ENCODE measurements at places on chromosomes 1 and 21.

GRCh38 chr1:244337839-244338238 is 113.9 kb downstream of the ADSS2 start:
- H3K4me3 ChIP-seq = no peak overlapping the region
- no peaks in the 10 kb centered on the region for H3K36me3 ChIP-seq
- DNase-seq = no peak
- H3K27me3 ChIP-seq = no peaks in the 10 kb centered on the region
- no peaks in the 10 kb centered on the region for H3K4me1 ChIP-seq

DNA sequence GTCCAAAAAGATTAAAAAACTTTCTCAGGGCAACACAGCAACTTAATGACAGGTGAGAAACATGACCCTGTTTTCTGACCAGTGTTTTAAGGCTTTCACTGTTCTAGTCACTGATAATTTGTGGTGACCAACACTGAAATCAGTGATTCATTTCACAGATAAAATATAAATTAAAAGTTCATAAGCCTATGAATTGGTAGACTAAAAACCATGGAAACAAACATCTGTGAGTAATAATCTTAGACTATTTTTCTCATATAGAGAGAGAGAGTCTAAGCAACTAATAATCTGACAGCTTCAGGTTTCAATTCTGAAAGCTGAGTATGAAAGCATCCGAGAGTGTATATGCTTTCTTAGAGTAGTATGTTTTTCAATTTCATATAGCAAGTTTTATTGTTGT is 536.9 kb downstream of the ADGRL2 start:
- H3K27me3 ChIP-seq = no peaks in the 10 kb centered on the region
- H3K4me3 ChIP-seq = no peak overlapping the region
- no peak for DNase-seq
- H3K4me1 ChIP-seq = no peaks in the 10 kb centered on the region
- no peak overlapping the region for H3K27ac ChIP-seq

GRCh38 chr1:6384962-6385361 is 8.6 kb downstream of the ACOT7 start:
- DNase-seq = no peak
- H3K27ac ChIP-seq = no peak overlapping the region
- no peaks in the 10 kb centered on the region for H3K36me3 ChIP-seq
- H3K27me3 ChIP-seq = no peaks in the 10 kb centered on the region
- H3K4me3 ChIP-seq = no peak overlapping the region
- no peaks in the 10 kb centered on the region for H3K4me1 ChIP-seq

GRCh38 chr1:230567221-230567575 is 75.1 kb upstream of the COG2 start:
- no peak overlapping the region for H3K27ac ChIP-seq
- H3K27me3 ChIP-seq = no peaks in the 10 kb centered on the region
- peaks cover 4% of the 10 kb centered on the region for H3K4me1 ChIP-seq
- DNase-seq = no peak
- no peaks in the 10 kb centered on the region for H3K36me3 ChIP-seq
- H3K4me3 ChIP-seq = no peak overlapping the region

GRCh38 chr1:17572264-17572985 is 32.9 kb downstream of the ARHGEF10L start:
- H3K36me3 ChIP-seq = no peaks in the 10 kb centered on the region
- peaks cover 33% of the 10 kb centered on the region for H3K4me1 ChIP-seq
- DNase-seq = no peak
- H3K27ac ChIP-seq = no peak overlapping the region

DNA sequence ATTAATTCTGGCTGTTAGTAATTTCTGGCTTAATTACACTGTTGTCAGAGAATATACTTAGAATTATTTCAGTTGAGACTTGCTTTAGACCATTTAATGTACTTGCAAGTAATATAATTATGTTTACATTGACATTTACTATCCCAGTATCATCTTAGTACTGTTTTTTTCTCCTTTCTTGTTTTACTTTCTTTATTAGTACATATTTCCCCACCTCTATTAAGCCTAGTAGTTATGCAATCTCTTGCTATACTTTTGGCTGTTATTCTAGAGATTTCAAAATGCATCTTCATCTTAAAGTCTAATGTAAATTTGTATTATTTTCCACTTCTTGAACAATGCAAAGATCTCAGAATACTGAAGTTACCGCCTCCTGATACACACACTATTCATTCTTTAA is 24.4 kb downstream of the BRWD1 start:
- H3K27me3 ChIP-seq = no peaks in the 10 kb centered on the region
- DNase-seq = no peak
- no peak overlapping the region for H3K4me3 ChIP-seq
- H3K36me3 ChIP-seq = peaks cover 86% of the 10 kb centered on the region

DNA sequence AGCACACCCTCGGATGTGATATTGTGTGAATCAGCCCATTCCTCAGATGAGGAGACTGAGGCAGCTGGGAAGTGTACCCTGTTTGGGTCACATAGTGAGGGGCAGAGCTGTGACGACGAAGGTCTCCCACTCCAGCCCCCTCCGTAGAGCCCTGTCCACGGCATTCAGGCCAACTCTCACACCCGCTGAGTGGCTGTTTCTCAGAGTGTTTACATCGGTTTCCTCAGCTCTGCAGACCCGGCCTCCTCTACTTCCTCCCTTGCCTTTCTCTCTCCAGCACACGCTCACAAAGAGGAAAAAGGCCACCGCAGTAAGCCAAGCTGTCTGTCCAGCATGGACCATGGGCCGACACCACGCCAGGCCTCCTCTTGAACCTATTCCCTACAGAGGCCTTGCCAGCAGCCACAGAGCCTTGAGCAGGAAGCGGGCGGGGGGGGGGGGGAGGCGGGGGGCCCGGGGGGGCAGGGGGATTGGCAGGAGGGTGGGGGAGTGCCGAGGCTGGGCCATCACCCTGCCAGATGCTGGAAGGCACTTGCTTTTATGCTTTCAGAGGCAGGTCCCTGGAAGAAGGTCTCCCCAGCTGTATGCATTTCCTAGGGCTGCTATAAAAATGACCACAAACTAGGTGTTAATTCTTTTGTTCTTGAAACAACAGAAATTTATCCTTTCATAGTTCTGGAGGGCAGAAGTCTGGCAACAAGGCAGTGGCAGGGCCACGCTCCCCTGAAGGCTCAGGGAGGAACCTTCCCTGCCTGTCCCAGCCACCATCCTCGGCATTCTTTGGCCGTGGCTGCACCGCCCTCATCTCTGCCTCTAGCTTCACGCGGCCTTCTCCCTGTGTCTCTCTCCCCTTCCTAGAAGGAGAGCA is 178.4 kb downstream of the PSMG1 start:
- no peaks in the 10 kb centered on the region for H3K27me3 ChIP-seq
- H3K36me3 ChIP-seq = no peaks in the 10 kb centered on the region
- no peak overlapping the region for H3K4me3 ChIP-seq
- H3K4me1 ChIP-seq = peaks cover 81% of the 10 kb centered on the region
- H3K27ac ChIP-seq = peak overlapping the region; percentile 86
- DNase-seq = peak; percentile 77

- peaks cover 59% of the 10 kb centered on the region for H3K4me1 ChIP-seq
- H3K36me3 ChIP-seq = peaks cover 6% of the 10 kb centered on the region
- no peaks in the 10 kb centered on the region for H3K27me3 ChIP-seq
- H3K27ac ChIP-seq = no peak overlapping the region
Observed at GRCh38 chr1:183101081-183101480, 77.9 kb downstream of the LAMC1 start.

- H3K4me1 ChIP-seq = no peaks in the 10 kb centered on the region
- no peak overlapping the region for H3K4me3 ChIP-seq
- no peaks in the 10 kb centered on the region for H3K27me3 ChIP-seq
- no peaks in the 10 kb centered on the region for H3K36me3 ChIP-seq
Observed at GRCh38 chr1:31248276-31248675, 8.6 kb upstream of the NKAIN1 start.

DNA sequence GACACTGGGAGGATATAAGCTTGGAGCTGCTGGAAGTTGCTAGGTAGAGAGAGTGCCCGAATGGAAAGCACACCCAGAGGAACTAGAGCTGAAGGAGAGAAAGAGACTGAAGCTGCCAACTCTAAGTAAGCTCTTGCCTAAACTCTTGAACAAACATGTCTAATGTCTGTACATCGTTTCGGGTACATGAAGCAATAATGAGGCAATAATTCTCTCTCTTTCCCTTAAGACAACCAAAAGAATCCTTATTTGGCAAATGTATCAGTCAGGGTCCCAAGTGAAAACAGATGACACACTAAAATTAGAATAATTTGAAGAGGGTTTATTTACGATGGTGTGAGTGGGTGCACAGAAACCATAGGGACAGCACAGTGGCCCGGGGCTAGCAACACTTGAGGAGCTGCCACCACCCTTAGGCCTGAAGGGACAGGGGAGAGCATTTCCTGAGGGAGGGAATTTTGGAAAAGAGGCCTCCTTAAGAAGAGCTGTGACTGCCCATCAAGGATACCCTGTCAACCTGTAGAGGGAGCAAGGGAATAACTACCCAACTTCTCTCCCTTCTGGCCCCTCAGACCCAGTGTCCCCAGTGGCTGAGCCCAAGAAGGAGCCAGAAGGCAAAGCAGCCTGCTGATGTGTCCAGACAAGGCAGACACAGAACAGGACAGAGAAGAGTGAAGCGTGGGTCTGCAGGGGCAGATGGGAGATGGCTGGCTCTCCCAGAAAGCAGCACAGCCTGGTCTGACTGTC is 36.1 kb upstream of the KHDRBS1 start:
- H3K27ac ChIP-seq = no peak overlapping the region
- no peak overlapping the region for H3K4me3 ChIP-seq
- H3K4me1 ChIP-seq = no peaks in the 10 kb centered on the region

- DNase-seq = no peak
- no peaks in the 10 kb centered on the region for H3K4me1 ChIP-seq
- no peak overlapping the region for H3K4me3 ChIP-seq
- no peaks in the 10 kb centered on the region for H3K36me3 ChIP-seq
Observed at GRCh38 chr1:33655496-33655895, 183.1 kb downstream of the ZSCAN20 start.

GRCh38 chr1:77744576-77744975 is 15.1 kb downstream of the USP33 start:
- H3K27me3 ChIP-seq = no peaks in the 10 kb centered on the region
- no peak overlapping the region for H3K4me3 ChIP-seq
- peaks cover 21% of the 10 kb centered on the region for H3K4me1 ChIP-seq
- no peak for DNase-seq

- H3K4me1 ChIP-seq = peaks cover 5% of the 10 kb centered on the region
- H3K4me3 ChIP-seq = no peak overlapping the region
- H3K27ac ChIP-seq = no peak overlapping the region
Observed at GRCh38 chr1:45370575-45370974, 30.3 kb upstream of the MUTYH start.

GRCh38 chr1:111480674-111481073 is 6.9 kb downstream of the C1orf162 start:
- peaks cover 29% of the 10 kb centered on the region for H3K4me1 ChIP-seq
- no peaks in the 10 kb centered on the region for H3K27me3 ChIP-seq
- H3K36me3 ChIP-seq = peaks cover 12% of the 10 kb centered on the region

DNA sequence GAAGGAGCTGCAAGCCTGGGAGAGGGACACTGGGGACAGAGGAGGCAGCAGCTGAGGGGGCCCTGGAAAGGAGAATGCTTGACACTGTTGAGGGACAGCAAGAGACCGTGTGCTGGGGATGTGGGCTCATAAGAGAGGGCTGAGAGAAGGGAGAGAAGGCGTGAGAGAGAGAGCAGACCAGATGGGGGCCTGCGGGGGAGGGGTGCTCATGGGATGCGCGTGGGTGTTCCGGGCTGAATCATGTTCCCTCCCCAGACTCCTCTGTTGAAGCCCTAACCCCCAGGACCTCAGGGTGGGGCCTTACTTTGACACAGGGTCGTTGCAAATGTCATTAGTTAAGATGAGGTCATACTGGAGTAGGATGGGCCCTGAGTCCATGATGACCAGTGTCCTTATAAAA is 40.8 kb downstream of the NTPCR start:
- no peak overlapping the region for H3K27ac ChIP-seq
- no peak for DNase-seq
- H3K27me3 ChIP-seq = no peaks in the 10 kb centered on the region
- no peaks in the 10 kb centered on the region for H3K4me1 ChIP-seq
- H3K4me3 ChIP-seq = no peak overlapping the region

- DNase-seq = no peak
- peaks cover 57% of the 10 kb centered on the region for H3K4me1 ChIP-seq
- H3K27ac ChIP-seq = no peak overlapping the region
- no peaks in the 10 kb centered on the region for H3K27me3 ChIP-seq
Observed at GRCh38 chr1:167659450-167659849, 29.4 kb downstream of the RCSD1 start.

DNA sequence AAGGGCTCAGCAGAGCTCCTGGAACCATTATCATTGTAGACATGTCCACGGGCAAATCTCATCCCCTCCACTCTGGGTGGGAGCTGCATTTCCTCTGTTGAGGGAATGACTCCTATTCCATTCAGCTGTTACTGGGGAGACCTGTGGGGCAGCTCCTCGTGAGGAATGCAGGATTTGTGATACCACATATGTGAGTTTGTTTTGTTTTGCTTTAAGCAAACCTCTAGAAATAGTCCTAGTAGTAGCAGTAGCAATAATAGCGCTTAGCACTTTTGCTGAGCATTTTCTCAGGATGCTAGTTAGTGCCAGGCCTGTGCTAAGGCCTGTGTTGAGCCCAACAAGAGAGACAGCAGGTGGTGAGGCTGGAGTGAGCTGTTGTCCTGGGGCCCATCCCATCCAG is 10.8 kb downstream of the OLIG1 start:
- H3K27me3 ChIP-seq = peaks cover 25% of the 10 kb centered on the region
- no peaks in the 10 kb centered on the region for H3K36me3 ChIP-seq
- no peak overlapping the region for H3K27ac ChIP-seq
- no peak overlapping the region for H3K4me3 ChIP-seq
- no peak for DNase-seq

- no peak for DNase-seq
- no peaks in the 10 kb centered on the region for H3K27me3 ChIP-seq
- H3K4me1 ChIP-seq = peaks cover 7% of the 10 kb centered on the region
- no peak overlapping the region for H3K27ac ChIP-seq
- no peaks in the 10 kb centered on the region for H3K36me3 ChIP-seq
Observed at GRCh38 chr1:12056331-12056841, 6.7 kb upstream of the TNFRSF8 start.

Measured in lower lobe of right lung (tissue), 2 donors.